Activated CD4-positive, alpha-beta T cell treated with anti-CD3 and anti-CD28 coated beads, Interleukin-2, amount 50 U/mL, for 1 hour (primary cell): ENCODE measurements at places on chromosomes 5 and 9.

GRCh38 chr5:120817044-120817985, 353.2 kb downstream of the PRR16 start:
- no peak for DNase-seq

GRCh38 chr5:179679014-179679674, 1.7 kb downstream of the CBY3 start:
- DNase-seq: peak; percentile 61

DNA sequence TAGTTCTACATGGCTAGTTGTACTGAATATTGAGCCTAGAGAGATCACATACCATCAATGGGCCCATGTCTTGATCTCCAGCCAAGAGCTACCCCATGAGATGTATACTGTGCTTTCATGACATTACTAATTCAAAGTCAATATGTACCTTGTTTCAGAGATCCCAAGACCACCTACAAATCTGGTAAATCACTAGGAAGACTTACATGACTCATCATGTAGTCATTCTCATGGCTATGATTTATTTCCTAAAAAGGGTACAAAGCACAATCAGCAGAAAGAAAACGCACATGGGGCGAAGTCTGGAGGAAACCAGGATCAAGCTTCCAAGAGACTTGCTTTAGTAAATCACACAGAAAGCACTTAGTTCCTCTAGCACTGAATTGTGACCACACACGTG, 103.0 kb downstream of the PCSK5 start:
- no peak for DNase-seq

DNA sequence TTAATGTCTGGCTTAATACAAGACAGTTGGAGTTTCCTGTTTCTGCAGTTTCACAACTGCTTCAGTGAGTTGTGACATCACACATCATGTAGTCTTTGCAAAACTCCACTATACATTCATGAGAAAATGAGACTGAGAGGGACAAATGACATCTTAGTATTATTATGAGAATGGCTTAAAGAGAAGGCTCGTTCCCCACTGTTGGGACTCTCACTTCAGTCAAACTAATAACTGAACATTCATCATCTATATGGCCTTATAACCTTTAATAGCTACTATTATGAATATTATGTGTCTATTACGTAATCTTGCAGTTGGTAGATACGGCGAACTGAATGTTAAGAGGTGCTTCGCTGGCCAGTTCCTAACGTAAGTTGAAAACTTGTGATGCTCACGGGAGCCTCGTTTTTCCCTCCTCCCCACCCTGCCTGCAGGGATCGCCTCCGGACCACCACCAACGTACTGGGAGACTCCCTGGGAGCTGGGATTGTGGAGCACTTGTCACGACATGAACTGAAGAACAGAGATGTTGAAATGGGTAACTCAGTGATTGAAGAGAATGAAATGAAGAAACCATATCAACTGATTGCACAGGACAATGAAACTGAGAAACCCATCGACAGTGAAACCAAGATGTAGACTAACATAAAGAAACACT, 79.4 kb downstream of the SLC1A3 start:
- DNase-seq: no peak

DNA sequence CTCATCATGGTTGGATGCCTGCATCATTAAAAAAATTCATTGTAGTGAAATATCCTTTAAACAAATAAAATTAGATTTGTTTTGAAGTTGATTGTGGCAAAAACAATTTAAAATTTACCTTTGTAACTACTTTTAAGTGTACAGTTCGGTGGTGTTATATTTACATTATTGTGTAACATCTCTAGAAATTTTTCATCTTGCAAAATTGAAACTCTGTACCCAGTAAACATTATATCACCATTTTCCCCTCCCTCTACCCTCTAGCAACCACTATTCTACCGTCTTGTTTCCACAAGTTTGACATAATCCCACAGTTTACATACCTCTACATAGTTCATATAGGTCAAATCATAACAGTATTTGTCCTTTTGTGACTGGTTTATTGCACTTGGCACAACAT, 2.0 kb upstream of the KIAA1958 start:
- no peak for DNase-seq

- DNase-seq: no peak
These were observed 204.9 kb downstream of the ERCC6L2 start for GRCh38 chr9:96080364-96080763.

DNA sequence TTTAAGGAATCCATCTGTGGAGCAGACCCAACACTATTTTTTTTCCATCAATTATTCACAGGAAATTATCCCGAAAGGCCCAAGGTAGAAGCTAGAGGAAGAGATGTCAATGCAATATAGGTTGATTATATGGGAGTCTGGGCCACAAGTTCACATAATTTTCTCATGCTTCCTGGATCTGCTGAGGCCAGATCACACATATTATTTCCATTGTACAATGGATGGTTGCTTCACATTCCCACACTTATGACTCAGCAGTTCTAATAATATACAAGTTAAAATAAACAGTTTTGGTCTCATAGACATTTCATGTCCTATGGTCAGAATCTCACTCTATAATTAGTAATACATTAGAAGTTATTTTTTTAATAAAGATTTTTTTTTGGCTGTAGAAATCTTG, 66.0 kb upstream of the PTPRD start:
- no peak for DNase-seq

- no peak for DNase-seq
These were observed 21.0 kb downstream of the ALDH1A1 start for GRCh38 chr9:72931897-72932296.

DNA sequence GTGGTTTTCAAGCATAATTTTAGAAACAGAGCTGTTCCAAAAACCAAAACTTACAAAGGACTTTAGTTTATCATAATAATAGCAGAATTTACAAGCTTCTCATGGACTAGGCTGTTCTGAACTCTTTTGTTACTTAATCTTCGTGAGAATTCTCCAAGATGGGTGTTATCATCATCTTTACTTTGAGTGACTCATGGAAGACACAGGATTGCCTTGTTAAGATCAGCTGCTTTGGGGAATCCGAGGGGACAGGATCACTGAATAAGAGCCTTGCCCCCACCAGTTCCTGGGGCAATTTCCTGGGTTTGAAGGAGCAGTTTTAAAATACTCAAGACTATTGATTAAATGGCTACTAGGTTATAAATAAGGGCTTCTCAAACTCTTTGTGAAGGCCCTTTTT, 80.5 kb downstream of the CFAP90 start:
- DNase-seq: no peak

DNA sequence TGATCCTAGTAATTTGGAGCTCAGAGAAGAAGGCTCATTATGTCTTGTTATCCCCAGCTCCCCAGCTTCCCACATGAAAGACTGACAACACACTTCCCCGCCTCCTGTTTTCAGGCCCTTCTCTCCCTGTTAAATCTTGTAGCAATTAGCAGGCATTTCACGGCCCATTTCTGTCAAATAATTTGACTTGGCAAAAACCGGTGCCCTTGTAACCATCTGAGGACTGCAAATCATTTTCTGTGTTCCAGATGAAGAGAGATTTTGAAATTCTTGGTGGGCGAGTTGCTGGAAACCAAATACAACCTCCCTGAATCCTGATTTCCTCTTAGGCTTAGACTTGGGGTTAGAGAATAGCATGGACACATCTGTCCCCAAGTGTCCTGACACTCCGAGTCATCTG, 109.7 kb downstream of the MSX2 start:
- DNase-seq: no peak

DNA sequence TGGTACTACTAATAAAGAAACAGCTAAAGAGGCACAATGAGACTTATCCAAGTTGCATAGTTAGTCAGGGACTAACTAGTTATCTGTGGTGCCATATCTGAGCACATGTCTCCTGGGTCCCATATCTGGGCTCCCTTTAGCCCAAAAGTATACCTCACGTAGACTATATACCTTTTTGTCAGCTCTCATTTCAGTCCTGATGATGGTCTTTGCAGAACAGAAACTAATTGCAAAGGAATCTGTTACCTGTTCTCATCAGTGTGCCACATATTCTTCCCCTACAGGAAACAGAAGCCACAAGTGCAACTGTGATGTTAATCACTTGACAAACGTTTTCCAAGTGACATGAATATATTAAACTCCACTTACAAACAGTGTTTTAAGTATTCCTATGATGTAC, 395.2 kb downstream of the KIAA0825 start:
- DNase-seq: no peak

DNA sequence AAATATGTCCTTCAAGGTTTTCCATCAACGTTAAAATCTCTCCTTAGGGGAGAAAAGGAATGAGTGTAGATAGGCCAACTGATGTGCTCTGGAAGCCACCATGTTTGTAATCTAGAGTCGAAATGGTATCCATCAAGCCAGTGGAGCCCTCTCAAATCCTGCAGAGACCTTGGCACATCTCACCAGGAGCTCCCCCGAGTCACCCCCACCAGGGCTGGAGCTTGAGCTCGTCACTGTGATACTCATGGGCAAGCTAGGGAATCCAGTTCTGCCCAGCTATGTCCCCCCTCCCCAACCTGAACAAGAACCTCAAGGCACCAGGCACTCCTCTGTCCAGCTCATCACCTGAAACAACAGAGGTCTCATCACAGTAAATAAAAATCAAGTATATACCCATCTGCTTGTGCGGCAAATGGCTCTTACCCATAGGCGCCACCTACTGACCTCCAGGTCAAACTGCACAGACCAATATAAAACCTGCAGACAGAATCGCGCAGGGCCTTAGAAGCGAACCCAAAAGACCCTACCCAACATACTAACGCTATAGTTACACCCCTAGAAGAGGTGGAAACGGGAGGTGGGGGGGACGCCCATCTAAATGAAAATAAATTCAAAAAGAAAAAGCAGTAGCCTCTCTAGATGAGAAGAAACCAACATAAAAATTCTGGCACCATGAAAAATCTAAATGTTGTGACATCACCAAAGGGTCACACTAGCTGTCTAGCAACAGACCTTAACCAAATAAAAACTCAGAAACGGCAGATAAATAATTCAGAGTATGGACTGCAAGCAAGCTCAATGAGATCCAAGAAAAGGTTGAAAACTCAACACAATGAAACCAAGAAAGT, 75.0 kb downstream of the TTC39B start:
- DNase-seq: no peak
